ENCODE measurements at places on chromosomes 12 and 14.

DNA sequence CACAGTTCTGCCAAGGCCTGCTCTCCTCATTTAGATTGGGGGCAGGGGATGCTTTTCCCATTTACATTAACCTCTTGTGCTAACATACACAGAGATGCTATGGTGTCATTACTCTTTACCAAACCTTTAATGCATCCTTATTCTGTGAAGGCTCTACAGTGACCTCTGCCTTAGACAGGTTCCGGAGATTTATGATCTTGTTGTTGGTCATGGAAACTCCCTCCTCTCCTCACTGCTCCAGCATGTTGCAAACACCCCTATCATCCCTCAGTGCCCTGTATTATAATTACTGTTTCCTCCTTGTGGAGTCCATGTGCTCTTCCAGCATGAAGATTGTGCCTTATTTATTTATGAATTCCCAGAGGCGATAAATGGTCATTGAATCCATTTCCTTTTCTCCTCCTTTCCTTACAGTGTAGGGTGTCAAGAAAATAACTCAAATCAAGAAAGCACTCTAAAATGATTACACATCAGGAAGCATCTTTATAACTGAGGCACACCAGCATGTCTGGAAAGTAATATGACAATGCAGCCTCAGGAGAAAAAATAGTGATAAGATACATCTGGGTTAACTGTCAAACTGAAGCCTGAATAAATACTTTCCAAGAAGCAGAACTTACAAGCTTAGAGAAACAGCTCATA is 37.8 kb downstream of the RTN1 start:
- DNase-seq: no peak

- no peak for DNase-seq
These were observed 205.7 kb downstream of the TTC7B start for GRCh38 chr14:90610346-90611040.

GRCh38 chr14:32693114-32693513 is 245.6 kb upstream of the NPAS3 start:
- no peak for DNase-seq

GRCh38 chr12:115541891-115542421 is 735.5 kb downstream of the MED13L start:
- DNase-seq: no peak
